ENCODE measurements at places on chromosomes 2 and 18.

GRCh38 chr2:169065864-169066517, 3.4 kb upstream of the DHRS9 start:
- DNase-seq = no peak

DNA sequence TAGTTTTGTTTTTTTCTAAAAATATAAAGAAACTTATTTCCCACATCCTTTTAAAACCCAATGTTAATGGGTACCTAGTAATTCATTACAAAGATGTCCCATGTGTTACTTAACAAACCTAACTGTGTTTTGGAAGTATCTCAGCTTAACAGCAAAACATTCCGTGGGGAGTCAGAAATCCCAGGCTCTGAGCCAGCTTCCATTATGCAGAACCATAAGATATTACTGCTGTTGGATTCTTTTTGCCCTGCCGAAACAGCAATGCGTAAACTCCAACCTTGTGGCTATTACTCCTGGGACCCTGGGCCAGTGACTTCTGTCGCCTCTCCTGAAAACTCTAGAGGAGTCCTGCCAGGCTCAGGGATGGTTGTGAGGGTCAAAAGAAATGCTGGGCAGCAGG, 174.1 kb downstream of the UXS1 start:
- no peak for DNase-seq

DNA sequence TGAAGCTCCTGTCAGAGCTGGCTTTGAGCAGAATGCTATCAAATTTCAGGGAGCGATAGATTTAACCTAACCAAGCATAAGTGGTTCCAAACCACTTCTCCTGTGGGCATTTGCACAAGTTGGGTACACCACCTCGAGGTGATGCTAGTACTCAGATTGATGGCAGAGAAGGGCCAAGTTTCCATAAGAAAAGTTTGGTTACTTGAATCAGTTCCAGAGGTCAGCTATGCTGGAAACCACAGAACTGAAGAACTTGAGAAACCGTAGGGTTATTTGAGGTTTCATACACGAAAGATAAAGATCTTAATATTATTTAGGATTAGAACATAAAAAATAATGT, 238.2 kb upstream of the SOX11 start:
- DNase-seq = no peak

DNA sequence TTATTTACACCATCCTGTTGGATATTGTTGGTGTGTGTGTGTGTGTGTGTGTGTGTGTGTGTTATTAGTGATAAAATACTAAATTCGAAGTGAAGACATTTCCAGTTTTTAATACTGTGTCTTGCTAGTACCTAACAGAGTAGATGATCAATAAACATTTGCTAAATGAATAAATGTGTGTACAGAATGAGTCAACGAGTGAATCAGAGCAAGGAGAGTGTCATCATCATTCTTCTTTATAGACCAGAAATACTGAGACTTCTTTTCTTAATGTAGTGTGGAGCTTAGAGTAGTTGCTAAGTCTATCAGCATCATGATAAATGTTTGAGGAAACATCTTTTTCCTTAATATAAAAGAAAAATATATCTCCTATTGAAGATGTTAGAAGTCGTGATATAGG, 169.7 kb upstream of the SATB2 start:
- DNase-seq = no peak

DNA sequence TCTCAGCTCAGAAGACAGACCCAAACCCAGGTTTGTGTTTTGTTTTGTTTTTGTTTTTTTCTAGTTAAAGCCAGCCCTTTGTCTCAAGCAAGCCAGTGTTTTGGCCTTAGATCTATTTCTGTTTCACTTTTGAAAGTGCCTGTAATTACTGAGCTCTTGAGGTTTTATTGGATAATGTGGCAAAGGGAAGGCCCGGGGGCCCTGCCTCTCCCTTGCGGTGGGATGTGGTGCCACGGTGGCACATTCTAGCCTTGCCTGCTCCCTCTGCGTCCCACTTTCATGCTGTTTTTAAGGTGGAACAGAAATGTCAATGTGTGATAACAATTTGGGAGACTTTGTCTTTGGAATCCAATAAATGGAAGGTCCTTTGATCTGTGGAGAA, 2.5 kb downstream of the HPCAL1 start:
- DNase-seq = no peak

DNA sequence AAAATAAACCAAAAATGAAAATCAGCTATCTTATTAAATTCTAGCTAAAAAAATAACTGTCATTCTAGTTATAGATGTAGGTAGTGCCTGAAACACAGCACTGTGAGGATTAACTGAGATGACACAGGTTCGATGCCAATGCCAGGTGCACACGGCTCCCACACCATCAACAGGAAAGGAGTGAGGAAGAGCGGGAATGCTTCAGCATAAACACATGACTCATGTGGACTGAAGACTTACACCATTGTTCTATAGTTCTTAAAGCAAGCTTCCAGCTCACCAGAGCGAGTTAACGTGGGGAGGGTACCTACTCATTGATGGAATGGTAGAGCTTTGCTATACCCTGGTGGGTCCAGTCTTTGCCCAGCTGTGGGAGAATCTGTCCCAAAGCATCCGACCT, 76.7 kb downstream of the EMILIN2 start:
- DNase-seq = no peak

GRCh38 chr2:215601990-215602721, 166.3 kb upstream of the FN1 start:
- no peak for DNase-seq

GRCh38 chr2:132951008-132951714, 281.2 kb upstream of the LYPD1 start:
- no peak for DNase-seq

- no peak for DNase-seq
Observed at GRCh38 chr2:41828052-41828643, 219.7 kb upstream of the PKDCC start.
